NCI-H460 (cell line): ENCODE measurements at places on chromosomes 3 and 15.

- DNase-seq, result peak; percentile 61
Measured at GRCh38 chr3:96813134-96813819, 1.1 kb upstream of the EPHA6 start.

DNA sequence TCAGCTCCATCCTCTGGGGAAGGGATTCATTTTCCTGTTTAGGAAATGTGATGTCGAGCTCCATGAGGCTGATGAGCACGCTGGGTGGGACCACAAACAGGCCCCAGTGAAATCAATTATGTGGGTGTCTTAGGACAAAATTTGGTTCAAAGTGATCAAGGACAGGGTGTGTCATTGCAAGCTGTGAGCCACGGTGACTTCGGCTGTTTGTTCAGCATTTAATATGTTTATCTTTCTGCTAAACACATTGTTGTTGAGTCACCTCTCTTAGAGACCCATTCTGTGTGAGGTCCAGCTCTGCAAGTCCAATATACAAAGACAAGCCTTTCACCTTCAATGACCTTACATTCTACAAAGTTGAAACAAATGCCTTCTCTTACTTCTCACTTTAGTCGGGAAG is 41.3 kb downstream of the SSR3 start:
- DNase-seq, result no peak

DNA sequence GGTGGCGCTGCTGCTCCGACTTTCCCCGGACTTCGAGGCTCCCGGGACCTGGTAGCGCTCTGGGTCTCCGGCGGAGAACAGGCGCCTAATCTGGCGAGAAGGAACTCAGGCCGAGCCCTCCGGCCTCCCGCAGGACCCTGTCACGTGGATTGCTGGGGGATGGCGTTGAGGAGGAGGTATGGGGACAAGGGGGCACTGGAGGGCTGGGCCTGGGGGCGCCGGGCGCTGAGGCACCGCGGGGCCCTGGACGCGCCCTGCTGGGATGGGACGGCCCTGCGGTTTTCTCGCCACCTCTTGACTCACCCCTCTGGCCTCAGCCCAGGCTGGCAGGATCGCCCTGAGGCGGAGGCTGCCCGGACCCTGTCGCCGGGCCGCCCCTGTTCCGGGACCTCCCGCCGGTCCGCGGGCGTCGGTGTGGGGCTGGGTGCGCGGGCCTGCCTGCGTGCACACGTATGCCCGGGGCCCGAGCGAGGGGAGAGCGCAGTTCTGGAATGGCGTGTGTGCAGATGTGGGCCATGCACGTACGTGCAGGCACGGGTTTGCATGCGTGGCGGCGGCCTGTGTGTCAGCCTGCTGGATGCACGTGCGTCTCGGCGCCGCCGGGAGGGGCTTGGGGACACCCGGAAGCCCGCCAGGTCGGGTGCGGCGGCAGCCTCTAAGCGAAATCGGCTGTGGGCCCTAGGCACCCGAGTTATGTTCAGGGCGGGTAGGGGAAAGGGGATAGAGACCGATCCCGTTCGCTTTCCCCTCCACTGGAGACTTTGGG is 752 bp downstream of the C15orf39 start:
- peak; percentile 41 for DNase-seq

DNA sequence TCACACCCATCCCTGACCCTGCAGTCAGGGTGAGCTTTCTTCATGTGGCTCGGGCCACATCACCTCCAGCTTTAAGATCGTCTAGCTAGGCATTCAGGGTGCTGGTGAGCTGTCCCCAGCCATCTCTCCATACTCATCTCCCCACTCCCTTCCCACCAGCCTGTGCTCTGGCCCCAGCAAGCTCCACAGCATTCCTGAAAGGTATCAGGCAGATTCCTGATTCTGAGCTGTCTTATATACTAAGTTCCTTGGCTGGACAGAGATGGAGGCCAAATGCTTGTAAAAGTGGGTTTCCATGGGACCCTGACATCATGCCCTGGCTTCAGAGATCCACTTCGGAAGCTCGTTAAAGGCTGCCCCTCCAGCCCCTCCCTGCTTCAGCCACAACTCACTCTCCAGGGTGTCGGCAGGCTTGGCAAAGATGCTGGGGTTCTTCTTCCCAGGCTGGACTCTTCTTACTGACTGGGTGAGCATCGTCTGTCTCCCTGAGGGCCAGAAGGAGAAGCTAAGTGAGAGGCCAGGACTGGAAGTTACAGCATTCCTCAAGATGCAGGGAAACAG is 3.9 kb downstream of the CILP start:
- no peak for DNase-seq

DNA sequence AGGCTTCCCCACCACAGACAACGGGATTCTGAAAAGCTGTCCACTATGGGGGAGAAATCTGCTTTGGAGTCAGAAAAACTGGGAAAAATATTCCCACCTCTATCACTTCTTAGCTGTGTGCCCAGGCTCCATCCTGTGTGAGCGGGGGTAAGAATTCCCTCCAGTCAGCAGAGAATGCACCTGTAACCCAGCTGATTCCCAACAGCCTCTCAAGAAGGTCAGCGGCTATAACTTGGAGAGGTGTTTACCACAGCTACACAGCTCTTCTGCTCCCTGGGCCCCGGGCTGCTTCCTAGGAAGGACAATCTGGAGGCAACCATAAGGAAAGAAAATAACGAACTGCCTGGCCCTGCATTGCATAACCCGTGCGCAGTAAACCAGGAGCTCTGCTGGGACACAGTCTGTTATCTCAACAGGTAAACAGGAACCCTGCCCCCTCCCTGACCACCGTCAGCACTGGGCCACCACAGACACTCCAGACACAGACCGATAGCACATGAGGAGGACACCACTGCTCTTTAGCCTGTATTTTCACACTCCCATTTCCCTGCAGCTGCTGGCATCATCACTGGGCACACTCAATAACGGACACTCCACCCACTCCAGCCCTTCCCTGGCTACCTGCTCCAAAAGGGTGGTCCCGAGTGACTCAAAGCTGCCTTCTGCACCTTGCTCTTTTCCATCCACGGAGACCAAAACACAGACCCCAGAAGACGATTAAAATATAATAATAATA is 2.1 kb downstream of the RAB43 start:
- DNase-seq, result no peak

GRCh38 chr15:79339588-79340314 is 28.8 kb downstream of the TMED3 start:
- peak; percentile 15 for DNase-seq
